Body of pancreas (tissue), 4 donors: ENCODE measurements at places on chromosomes 5 and 9. TPM values are rescaled to one million over a fixed set of nuclear protein-coding genes. Genes with fewer than 3 reads are reported as not detected.

The TIMD4 gene
- not detected for total RNA-seq

The SARDH gene
- 20.2 TPM for total RNA-seq

The FOCAD gene
- 85.7 TPM for total RNA-seq

The ERBIN gene
- total RNA-seq: 52.7 TPM

The PPIC gene
- total RNA-seq: 31.0 TPM

DNA sequence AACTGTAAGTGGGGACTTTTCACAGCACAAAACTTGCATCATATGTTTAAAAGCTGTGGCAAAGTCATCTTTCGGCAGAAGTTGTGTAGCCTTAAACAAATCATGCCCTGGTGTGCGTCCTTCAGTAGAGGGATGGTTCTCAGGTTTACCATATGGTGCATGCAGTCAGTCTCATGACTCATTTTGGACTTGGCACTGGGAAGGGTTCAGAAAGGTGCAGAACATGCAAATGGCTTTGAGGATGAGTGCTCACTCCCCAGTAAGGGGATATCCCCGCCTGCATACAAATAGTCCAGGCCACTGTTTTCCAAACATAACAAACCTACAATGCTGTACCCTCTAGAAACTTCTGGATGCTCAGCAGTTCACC is 260.3 kb downstream of the NDUFS4 start:
- no peak for DNase-seq

DNA sequence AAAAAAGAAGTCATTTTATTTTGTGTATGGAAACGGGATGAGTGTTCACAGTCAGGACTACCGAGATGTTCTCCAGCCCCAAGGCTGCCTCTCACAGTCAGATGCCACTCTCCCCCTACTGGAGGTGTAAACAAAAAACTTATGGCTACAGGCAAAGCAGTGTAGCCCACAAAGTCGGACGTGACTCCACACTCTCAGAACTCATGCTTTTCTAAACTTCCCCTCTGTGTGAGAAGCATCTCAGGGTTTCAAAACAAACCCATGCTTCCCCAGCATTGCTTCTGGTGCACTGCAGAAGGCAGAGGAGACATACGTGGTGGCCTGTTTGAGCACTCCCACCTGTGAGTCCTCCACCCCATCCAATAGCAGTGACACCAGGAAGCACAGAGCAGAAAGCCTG is 580.3 kb downstream of the BNC2 start:
- DNase-seq: no peak

DNA sequence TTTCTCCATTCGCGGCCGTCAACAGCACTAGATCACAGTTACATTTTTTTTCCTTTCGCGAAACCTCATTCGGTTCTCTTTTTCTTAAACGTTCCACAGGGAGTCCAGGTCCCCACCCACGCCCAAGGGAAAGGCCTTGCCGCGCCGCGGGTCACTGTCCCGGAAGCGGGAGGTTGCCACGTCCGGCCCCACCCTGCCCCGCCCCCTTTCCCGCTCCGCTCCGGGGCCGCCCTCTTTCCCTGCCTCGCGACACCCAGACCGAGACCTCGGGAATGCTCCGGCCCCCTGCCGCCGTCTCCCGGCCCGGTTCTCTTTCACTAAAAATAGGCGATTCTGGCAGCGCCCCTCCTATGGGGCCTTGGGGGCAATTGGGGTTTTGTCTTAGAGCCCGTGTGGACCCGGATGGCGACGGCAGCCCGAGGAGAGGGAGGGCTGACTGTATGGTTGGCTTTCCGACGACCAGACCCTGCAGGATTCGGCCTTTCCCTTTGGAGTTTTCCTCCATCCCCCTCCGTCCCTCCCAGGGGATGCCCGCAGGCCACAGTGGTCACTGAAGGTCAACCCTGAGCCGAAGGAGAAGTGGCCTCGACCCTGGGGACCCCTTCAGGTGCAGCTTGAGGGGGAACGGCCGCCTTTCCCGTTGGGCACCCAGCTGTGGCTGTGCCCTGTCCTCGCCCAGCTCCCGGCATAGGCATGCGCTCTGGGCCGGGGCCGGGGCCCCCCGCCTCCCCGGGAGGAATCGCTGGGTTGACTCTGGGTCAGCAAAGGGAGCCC is 2.8 kb upstream of the RACK1 start:
- DNase-seq: peak; percentile 92

DNA sequence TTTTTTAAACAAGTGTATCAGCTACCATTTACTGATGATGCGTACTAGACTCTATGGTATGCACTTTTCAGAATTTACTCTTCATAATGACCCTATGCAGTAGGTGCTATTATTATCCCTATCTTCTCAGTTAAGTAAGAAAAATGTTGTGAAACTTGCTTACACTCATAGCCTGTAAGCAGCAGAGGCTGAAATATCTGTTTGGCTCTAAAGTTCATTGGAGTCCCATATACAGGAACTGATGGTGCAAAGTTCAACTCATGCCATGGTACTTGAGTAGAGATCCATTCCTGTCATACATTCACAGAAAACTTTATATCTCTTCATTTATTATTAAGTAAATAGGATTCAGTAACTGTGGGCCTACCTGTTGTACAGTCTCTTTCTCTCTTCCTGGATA is 41.4 kb upstream of the CCDC112 start:
- DNase-seq: no peak

- peak; percentile 19 for DNase-seq
Measured at GRCh38 chr5:16588434-16589214, 28.2 kb downstream of the RETREG1 start.

DNA sequence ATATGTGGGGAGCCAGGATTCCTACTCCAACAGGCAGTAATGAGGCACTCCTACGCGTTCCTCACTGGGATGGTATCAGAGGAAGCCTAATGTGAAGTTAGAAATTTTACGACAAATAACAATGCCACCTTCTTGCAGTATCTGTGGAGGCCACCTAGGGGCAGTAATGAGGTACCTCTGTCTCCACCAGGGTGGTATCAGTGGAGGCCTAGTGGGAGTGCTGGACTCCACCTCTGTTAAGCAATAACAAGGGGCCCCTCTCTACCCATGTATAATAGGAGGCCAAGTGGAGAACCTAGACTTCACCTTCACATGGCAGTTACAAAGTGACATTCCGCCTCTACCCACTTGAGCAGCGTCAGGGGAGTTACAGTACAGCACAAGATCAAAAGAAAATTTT is 147.9 kb downstream of the PLPPR1 start:
- no peak for DNase-seq

DNA sequence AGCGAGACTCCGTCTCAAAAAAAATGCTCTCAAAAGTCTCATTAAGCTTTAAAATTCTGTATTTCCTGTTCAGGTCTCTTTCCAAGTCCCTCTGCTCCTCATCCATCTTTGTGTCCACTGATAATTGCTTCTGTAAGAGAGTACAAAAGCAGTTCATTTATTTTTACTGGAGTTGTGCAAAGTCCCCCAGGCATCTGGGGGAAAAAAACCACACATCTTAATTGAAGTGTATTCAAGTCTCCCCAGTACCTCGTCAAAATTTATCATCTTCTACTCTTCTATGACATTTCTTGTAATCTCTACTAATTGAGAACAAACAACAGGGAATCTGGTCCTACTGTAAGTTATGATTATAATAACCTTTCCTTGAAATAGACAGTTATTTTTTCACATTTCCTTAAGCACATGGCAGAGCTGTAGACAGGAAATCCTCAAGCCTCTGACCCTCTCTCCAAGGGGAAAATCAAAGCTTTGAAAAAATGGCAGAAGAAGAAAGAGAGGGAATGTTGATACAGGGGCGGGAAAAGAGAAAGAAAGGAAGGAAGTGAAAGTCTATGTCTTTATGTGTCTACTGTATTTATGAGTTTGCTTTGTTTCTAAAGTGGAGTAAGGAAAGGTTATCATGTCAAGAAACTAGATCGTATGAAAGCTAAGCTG is 51.5 kb downstream of the RAI14 start:
- DNase-seq: no peak

DNA sequence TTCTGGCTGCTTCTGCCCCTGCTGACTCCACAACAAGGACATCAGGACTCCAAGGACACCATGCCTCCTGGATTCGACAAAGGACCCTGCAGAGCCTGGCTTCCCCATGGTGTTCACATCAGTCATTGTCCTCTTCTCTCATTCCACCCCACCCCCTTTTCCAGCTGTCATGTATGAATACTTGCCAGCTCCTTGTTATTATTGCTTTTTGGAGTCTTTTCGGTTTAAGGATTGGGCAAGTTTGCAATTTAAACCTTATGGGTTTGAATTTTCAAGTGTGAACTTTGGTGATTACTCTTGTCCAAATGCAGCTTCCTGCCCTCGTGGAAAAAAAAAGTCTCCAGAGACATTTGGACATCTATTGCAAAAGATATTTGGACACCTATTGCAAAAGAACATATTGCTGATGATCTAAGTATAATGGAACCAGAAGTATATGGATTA is 14.2 kb upstream of the LVRN start:
- no peak for DNase-seq

GRCh38 chr5:133062276-133062675 is 10.5 kb downstream of the HSPA4 start:
- no peak for DNase-seq

- DNase-seq: no peak
Measured at GRCh38 chr9:119986713-119987112, 593.3 kb downstream of the CDK5RAP2 start.

DNA sequence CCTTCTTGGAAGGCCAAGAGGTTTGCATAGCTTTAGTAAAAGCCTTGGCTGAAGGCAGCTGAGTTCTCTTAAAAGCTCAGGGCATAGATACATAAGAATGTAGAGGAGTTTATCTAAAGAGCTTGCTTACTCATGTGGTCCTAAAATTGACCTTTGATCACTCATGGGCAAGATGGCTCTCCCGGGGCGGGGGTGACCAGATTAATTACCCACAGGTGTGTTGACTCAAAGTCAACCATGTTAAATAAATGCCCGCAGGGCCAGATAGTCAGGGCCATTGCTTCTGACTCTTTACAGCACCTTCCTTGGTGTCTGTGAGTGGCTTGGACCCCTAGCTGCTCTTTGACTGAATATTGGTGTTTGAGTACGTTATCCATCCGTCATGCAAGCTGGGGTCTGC is 33.1 kb upstream of the GHR start:
- DNase-seq: no peak

- DNase-seq: peak; percentile 60
Measured at GRCh38 chr9:14198841-14199455, 115.0 kb downstream of the NFIB start.

GRCh38 chr9:123113185-123113584 is 79.7 kb downstream of the GPR21 start:
- DNase-seq: no peak

DNA sequence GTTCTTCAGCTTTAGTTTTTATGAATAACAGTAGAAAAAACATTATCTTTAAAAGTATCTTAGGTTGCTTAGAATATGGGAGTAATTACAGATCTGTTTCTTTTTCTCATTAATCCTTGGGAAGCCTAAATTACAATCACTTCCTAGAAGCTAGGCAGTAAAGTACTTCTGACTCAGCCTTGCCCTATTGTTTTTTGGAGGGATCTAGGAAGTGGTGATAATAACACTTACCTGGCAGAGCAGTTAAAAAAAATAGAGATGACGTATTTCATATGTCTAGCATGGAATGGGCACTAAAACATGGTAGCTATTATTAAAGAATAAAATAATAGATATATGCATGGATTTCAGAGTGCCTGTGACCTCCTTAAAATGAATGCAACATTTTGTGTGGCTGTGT is 8.2 kb upstream of the FST start:
- no peak for DNase-seq

DNA sequence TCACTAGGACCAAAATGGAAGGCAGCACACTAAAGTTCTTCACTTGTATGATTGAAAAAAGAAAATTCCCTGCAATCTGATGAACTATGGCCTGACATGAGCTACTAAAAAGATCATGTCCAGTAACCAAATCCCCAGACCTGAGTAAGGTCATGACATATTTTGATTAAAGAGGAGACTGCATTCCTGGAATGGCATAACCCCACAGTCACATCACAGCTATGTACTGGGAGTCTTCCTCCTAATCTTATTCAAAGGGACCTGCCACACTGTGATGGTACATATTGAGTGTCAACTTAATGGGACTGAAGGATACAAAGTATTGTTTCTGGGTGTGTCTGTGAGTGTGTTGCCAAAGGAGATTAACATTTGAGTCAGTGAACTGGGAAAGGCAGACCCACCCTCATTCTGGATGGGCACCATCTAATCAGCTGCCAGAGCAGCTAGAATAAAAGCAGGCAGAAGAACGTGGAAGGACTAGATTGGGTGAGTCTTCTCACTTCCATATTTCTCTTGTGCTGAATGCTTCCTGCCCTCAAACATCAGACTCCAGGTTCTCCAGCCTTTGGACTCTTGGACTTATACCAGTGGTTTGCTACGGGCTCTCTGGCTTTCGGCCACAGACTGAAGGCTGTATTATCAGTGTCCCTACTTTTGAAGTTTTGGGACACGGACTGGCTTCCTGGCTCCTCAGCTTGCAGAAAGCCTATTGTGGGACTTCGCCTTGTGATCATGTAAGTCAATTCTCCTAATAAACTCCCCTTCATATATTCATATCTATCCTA is 345.0 kb downstream of the TMEM38B start:
- DNase-seq: no peak

GRCh38 chr5:142925795-142926194 is 155.6 kb downstream of the ARHGAP26 start:
- DNase-seq: peak; percentile 48

- no peak for DNase-seq
Measured at GRCh38 chr9:3386753-3387152, 139.0 kb downstream of the RFX3 start.

DNA sequence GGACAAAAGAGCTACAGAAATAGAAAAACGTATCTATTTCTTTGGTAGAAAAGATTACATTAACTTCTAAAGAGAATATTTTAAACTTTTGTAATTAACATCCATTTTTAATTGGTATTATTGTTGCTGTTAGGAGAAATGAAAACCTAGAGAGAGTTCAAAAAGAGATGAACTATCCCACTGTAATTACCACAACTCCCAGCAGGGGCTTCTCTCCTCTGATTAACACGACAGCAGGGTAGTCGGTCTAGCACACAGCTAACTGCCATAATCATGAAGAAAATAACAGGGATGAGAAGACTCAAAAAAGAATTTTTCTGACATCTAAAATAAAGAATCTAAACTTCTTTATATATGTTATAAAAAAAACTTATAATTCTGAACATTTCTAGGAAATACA is 86.2 kb upstream of the CDH9 start:
- DNase-seq: no peak

DNA sequence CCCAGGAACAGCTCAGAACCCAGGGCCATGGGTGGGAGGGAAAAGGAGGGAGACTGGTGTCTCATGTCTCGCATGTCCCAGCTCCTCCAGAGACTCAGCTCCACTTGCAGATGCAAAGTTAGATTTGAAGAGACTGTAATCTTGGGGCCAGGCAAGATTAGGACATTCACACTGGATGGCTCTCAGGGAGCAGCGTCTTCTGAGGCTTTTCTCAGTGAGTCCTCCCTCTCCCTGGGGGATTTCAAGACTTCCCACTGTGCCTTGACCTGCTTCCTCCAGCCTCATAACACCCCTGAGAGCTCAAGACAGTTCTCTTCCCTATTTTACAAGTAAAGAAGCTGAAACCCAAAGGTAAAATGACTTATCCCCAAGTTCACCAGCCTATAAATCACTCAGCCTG is 10.5 kb upstream of the TCOF1 start:
- DNase-seq: no peak
